ENCODE measurements at places on chromosomes 7 and 10.

- no peak for DNase-seq
Measured at GRCh38 chr10:3008518-3009195, 58.7 kb upstream of the PFKP start.

DNA sequence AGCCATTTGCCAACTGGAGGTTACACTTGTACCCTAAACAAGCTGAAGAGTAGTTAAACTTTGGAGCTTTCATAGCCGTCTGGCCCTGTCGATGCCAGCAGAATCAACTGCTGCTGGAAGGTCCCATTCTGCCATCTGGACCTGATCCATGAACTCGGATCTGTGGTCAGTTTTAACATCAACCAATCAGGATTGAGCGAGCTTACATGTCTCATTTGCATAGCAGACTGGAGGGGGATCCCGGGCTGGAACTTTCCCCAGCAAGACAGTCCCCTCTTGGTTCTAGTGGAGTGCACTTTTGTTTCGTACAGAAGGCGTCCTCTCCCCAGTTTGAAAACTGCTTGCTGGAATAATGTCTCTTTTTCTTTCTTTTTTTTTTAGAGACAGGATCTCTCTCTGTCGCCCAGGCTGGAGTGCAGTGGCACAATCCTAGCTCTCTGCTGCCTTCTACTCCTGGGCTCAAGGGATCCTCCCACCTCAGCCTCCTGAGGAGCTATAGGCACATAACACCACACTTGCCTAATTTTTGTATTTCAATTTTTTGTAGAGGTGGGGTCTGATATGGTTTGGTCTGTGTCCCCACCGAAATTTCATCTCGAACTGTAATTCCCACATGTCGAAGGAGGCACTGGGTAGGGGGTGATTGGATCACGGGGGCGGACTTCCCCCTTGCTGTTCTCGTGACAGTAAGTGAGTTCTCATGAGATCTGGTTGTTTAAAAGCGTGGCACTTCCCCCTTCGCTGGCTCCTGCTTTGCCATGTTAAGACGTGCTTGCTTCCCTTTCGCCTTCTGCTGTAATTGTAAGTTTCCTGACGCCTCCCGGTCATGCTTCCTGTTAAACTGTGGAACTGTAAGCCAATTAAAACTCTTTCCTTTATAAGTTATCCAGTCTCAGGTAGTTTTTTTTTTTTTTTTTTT lies 42.8 kb upstream of the SEPHS1 start:
- DNase-seq: no peak

DNA sequence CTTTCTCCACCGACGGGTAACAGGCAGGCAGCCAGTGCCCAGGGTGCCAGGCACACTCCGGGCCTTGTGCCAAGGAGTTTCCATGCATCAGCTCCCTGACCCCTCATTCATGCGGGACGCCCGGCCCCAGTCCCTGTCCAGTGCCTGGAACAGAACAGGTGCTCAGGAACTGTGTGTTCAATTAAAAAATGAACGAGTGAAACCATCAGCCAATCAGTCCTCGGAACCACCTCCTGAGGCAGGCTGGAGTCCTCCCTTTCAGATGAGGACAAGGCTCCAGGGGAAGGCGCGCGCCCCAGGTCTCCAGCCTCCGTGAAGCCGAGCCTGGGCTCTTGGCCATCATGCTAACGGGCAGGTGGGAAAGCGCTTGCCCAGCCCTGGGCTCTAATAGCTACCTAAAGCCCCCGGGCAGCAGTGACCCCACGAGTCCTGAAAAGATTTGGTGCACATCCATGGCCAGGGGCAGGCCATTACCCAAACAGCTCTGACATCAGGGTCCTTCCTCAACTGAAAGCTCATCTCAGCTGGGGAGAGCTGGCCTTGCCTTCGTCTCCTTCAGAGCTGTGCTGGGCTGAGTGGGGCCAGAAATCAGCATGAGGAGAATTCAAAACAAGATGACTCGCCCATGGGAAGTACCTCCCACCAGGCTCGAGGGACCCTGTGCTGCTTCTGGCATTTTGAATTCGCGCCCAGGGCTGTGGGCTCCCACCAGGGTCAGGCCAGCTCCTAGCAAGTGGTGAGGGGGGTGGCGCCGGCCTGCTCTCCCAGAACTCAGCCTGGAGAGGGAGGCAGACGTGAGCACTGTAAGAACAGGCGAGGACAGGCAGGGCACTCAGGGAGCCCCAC lies 200.5 kb downstream of the MAD1L1 start:
- DNase-seq: no peak

DNA sequence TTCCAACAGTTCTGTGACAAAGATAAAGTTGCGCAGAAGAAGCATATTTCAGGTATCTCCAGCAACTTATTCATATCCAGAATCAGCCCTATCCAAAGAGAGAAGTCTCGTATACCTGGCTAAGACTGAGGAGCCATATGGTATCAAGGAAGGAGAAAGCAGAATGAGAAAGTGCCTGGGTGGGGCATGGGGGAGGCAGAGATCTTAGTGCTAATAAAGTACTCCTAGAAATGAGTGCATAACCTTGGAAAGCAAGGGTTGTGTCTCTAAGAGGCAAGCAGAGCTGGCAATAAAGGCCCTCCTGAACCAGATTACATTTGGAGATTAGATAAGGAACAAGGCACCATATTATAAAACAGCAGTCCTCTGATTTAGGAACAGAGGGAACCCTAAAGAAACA lies 12.7 kb downstream of the TASOR2 start:
- DNase-seq: no peak

GRCh38 chr7:71229148-71229547 lies 97.2 kb downstream of the GALNT17 start:
- no peak for DNase-seq

DNA sequence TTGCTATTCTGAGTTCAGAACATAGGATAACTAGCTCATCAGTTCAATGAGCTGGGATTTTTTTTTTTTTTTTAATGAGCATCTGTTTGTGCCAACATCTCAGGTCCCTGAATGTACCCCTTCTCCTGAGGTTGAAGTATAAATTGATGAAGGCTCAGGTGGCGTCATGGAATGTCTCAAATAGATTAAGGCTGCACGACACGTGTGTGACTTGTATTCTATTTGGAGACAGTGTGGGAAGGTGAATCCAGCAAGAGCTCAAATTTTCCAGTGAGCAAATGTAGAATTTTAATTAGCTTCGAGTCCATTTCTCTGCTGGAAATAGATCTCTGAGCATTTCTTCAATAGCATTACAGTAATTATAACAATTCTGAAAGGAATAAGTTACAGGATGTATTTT lies 37.2 kb upstream of the JCAD start:
- DNase-seq: no peak
